Stimulated activated CD4-positive, alpha-beta T cell treated with anti-CD3 and anti-CD28 coated beads, Interleukin-1b, Interleukin-23, amount 100 ng/mL, for 24 hours (primary cell): ENCODE measurements at places on chromosomes 11 and 22.

DNA sequence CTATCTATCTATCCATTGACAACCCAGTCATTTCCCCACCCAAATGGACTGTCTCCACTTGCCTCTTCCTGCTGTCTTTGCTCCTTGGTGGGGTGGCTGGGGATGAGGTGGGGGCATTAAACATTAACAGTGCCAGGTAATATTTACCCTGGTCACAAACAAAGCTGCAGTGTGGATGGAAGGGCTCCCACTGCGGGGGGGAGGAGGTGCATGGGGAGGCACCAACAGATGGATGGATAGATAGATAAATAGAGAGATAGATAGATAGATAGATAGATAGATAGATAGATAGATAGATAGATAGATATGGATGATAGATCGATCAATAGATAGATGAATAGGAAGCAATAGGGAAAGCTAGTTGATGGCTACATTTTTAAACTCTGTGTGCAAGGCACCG, 2.3 kb upstream of the FXYD2 start:
- no peak for DNase-seq

DNA sequence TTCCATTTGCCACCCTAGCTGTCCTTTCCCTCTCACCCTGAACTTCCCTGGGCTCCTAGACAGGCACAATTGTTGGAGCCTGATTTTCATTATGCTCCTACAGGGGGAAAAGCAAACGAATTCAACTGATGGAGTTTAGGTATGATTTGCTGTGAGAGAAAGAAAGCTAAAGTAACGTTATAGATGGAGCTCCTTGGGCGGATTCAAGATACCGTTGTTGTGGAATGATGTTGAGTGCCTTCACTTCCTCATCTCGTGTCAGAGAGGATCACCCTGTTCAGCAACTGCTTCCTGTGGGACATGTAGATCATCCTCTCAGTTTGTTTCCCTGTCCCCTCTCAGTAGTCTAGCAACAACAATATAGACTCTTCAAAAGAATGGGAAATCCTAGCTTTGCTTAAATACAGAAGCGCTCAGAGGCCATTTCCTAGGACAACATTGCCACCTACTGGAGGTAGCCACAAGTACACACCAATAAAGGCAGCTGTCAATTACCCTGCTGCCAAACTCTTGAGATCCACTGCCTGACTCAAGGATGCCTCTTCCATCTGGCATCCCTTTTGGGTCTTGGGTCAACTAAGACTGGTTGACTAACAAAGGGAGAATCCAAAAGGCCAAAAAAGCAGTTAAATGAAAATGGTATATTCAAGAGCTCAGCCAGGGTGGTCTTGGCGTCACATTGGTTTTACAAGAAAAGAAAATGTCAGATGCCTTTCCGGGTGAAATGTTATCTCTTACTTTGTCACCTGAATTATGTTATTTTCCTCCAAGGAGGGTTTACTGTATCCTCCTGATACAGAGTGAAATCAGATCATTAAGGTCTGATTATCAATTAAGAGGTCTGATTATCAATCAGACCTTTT, 13.5 kb upstream of the DTX4 start:
- no peak for DNase-seq

- no peak for DNase-seq
Measured at GRCh38 chr11:101523634-101524260, 60.1 kb downstream of the TRPC6 start.

- no peak for DNase-seq
Measured at GRCh38 chr11:47345890-47346563, 6.5 kb downstream of the MYBPC3 start.

DNA sequence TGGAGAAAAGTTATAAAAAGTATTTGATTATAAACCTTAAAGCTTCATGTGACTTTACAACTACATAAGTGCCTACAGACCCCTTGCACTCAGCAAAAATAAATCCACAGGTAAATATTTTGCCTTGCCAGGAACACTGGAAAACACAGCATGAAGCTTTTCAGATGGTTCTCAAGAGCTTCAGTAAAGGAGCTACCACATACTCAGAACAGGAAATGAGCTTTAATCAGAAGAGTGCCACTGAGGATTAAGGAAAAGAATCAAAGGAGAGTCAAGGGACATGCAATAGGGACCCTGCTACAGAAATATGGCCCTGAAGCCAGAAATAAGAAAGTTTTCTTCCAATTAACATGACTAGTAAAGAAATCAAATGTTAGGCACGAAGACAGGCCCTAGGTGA, 1.2 kb downstream of the CASP1 start:
- no peak for DNase-seq

GRCh38 chr22:37775785-37776638, 31.7 kb upstream of the GCAT start:
- no peak for DNase-seq
